Hematopoietic multipotent progenitor cell treated with erythropoietin and hydrocortisone succinate and interleukin-3 and kit ligand, for 8 days (in vitro differentiated cells): ENCODE measurements at places on chromosomes 5 and 9.

DNA sequence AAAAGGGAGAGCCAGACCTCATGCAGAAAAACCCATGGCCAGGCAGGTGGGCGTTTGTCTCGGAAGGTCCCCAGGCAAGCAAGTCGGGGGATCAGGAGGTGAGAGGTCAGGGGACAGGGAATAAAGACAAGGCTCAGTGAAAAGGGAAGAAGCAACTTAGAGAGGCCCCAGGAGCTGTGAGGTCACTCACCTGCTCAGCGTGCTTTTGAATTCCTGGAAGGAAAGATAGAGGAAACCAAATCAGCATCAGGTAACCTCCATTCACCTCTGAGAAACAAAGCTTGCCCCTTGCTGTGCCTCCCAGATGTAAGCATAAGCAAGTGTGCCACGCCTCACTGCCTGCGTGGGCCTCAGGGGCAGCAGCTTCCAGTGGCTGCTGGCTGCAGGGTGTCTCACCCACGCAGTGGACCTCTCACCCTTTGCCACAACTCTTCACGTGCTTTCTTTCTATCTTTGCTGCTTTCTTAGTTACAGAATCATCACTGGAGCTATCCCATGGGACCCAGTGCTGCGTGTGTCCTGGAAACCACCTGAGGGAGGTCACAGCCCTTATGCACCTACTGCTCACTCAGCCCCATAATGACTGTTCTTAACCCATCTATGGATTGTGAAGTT lies 6.0 kb downstream of the TRIM7 start:
- DNase-seq, result no peak

DNA sequence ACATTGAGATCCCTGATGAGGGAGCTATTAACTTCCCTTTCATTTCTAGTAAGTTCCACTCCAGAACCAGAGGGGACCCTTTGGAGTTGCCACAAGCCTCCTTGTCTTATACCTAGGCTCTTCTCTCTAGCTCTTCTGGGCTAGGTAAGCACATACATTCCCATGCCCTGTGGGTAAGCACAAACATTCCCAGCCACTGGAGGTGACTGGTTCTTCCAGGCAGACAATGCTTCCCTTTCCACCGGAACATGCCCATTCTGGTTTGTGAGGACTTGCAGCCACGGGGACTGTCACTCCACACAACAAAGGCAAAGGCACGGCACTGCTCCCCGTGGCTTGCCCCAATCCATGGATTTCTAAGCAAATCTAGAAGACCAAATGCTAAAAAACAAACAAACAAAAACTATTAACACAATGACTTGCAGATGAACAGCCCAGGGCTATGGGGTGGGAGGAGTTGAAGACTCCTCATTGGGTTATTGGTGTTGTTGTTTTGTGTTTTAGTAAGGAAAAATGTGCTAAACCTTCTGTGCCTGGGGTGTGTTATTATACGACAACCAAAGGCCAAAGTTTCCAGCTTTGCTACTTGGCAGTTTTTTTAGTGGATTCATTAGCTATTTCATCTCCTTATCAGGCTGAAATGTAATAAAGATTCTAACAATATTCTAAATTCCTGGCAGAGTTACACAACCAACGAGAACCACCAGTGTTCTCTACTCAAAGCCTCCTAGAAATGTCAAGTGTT lies 276.2 kb downstream of the SYK start:
- no peak for DNase-seq

GRCh38 chr9:101727612-101728524 lies 10.6 kb downstream of the GRIN3A start:
- peak; percentile 62 for DNase-seq

DNA sequence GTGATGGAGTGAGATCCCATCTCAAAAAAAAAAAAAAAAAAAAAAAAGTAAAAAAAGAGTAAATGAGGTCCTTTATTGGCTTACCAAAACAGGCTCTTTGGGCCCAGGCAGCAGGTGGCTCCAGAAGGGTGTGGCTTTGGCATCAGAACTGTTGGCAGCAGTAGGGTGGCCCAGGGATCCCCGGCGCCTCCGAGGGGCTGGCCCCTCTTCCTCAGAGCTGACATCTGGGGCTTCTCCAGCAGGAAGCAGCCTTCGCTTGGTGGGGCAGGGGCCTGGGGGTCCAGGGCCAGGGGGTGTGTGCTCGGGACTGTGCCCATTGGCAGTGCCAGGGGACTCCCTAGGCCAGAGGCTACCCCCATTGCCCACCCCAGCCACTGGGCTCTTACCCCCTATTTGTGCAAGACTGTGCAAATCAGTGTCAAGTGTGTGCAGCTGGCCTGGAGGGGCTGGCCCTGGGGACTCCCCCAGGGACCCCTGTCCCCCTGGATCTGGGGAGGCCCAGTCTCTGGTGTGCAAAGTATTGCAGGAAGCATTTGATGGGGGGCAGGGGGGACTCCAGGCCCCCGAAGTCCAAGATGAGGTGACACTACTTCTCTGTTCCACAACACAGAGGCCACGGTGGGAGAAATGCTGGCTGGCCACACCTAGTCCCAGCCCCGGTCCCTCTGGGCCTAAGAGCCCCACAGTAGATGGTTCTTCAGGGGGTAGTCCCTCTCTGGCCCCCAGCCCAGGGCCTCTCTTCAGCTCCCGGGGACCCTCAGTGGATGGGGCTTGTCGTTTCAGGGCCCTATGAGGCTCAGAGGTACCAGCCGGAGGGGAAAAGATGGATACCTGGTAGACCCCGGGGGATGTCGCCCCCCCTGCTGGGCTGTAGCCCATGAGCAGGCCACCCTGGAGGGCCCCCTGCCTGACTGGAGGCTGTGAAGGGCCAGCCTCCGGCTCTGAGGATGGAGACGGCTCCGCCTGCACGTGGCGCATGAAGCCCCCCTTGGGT lies 4.7 kb upstream of the STOML2 start:
- DNase-seq, result peak; percentile 27

DNA sequence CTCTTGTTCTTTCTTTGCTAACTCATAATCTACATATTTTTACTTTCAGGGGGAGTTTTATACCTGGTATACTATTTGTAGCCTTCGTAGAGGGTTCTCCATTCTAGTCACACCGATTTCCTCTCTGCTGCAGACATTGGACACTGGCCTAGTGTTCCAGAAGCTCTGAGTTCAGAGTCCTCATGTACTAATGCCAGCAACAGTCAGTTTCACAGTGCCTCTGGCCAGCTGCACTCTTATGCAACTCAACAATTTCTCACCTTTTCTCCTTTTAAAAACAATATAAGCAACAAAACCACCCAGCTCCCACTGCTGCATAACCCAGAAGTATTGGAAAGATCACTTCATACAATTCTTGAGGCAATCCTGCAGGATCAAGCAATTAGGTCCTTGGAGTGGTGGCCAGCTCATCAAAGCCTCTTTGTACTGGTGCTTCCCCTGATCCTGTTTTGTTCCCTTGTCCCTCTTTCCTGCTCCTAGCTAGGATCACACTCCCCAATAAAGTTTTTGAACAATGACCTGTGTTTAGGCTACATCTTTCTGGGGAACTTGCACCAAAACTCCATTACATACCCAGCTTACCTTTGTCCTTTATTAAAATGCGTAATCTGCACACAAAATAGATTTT lies 98.1 kb upstream of the TUT7 start:
- no peak for DNase-seq

GRCh38 chr5:126640866-126641265 lies 40.1 kb downstream of the PHAX start:
- DNase-seq, result no peak

- DNase-seq, result no peak
Measured at GRCh38 chr9:14662060-14662453, 31.2 kb downstream of the ZDHHC21 start.

DNA sequence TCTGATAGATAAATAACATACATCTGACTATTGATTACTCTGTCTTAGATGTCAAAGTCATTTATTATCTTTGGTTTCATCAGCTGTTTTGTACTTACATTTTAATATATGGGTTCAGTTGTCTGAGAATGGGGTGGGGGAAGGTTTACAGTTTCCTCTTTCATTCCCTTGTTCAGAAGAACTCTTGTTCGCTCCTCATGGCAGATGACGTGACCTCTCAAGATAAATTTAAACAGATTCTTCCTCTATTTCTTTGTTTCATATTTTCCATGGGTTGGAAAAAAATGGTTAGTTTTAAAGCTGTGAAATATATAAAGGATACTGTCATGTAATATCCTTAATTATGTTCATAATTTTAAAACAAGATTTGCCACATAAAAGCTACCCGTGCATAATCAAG lies 61.4 kb downstream of the TSSK1B start:
- DNase-seq, result no peak

GRCh38 chr5:31492869-31493268 lies 39.0 kb downstream of the DROSHA start:
- DNase-seq, result no peak

GRCh38 chr9:121881920-121882500 lies 211.1 kb downstream of the TTLL11 start:
- no peak for DNase-seq

- DNase-seq, result no peak
Measured at GRCh38 chr5:160479926-160480325, 58.3 kb downstream of the PTTG1 start.

DNA sequence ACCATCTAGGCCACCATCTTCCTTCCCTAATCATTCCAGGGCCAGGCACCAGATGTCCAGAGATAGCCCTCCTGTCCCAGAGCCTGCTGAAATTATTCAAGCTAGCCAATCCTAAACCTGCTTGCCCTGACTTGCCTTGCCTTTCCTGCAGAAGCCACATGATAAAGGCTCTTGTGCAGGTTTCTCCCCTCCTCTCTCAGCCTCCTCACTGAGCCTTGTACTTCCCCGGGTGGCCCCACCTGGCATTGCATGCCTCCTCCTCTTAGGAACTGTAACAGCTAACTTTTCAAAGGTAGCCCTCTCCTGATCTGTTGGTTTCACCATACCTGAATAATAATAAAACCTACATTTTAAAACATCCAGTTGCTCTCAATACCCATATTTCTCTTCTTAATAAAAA lies 42.6 kb downstream of the DIRAS2 start:
- no peak for DNase-seq

- DNase-seq, result no peak
Measured at GRCh38 chr9:96777426-96777864, 442 bp downstream of the ZNF510 start.
